ENCODE measurements at places on chromosomes 7 and 10.
A peak's percentile ranks its signal among the peaks of the same experiment; 100 is the strongest.

DNA sequence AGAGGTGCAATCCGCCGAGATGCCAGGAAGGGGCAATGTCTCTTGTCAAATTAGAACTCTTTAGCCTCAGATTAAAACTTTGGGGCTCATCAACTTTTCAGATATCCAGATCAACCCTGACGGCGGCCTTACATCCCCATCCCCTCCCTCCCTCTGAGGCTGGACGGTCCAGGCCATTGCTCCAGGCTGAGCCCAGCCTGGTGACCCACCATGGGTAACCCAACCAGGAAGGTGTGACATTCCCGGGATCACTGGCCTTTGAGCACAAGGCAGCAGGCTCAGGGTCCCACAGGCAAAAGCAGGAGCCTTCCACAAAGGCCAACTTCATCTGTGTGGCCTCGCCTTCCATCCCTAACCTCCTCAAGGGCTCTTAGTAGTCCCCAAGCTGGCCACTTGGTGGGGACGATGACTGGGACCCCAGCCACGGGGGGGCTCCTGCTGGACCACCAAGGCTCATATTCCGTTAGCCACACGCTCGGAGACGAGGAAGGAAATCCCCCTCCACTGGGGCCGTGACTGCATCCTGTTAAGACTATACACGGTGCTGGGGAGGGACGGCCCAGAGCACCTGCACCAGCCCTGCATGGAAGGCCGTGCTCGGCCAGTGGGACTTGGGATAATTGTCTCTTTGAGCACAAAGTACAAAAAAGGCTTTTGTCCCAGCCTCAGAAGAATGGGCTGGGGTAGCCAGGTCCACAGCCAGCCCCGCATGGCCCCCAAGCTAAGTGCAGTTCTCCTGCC, 62.8 kb downstream of the ZRANB1 start:
- no peak for DNase-seq

GRCh38 chr10:14822879-14823755, 14.7 kb downstream of the CDNF start:
- no peak for DNase-seq

DNA sequence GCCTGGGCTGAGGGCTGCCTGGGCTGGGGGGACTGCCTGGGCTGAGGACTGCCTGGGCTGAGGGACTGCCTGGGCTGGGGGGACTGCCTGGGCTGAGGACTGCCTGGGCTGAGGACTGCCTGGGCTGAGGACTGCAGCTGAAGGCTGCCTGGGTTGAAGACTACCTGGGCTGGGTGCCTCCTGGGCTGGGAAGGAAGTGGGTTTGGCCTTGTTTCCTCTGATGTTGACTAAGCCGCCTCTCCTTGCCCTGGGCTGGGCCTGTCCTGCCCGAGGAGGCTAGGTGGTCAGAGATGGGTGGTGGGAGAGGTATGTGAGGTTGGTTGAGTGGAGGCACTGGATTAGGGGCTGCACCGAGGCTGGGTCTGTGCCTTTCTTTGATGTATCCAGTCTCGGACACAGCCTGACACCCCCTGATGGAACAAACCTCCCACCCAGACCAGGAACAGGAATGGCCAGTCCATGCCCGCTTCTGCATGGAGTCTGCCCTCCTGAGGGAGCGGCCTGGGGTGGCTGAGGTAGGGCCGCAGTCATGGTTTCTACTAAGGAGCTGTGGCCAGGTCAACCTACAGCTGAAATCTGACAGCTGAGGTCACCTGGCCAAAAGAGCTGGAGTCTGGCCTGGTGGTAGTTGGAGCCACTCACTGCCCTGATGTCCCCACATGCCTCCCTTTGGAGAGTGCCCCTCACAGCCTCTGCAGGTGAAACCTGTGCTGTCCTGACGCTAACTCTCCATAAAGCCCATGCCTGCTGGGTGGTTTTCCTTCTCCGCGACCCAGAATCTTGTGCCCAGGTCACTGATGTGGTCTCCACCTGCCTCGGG, 22.3 kb downstream of the SCART1 start:
- DNase-seq, result no peak

DNA sequence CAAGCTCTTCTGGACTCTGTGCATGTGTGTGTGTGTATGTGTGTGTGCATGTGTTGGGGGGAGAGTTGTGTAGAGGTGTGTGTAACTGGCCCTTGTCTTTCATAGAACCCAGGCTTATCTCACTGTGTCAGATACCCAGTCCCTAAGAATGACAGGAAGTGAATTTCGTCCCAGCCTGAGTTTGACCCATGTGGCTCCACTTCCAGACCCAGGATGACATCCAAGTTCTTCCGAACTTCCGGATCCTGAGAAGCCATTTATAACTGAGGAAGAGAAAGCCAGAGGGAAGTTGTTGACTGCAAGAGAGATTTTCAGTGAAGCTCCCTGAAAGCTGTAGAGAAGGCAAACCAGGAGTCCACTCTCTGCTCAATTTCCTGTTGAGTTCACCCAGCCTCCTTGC, 53.2 kb downstream of the ADRB1 start:
- no peak for DNase-seq

- peak; percentile 37 for DNase-seq
Measured at GRCh38 chr10:62264702-62265436, 3.8 kb downstream of the RTKN2 start.

DNA sequence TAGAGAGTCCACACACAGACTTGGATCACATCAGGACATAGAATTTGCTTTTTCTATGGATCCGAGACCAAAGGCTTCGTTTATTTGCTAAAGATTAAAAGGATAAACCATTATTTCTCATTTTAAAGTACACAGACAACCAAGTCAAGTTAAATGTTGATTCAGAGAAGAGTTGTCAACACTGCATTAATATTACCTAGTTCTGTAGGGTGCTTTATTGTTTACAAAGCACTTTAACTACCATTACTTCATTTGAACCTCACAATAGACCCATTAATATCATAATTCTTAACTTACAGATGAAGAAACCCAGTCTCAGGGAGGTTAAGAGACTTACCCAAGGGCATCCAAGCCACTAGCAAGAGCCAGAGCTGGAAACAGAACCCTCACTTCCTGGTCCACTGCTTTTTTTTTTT, 43.2 kb upstream of the GSAP start:
- no peak for DNase-seq

DNA sequence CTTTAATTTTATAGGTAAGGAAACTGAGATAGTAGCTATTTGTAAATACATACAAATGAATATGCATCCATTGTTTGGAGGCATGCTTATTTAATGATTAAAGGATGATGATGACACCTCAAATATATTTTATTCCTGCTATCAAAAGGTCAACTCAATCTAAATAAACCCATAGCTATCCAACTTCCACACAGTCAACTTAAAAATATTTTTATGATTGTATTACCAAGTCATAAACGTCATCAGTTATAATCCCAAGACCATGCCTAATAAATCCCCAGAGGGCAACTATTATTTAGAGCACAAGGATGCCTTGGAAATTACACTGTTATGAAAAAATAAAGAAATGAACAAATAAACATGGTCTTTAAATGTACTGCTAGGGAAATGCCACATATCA, 102.1 kb downstream of the MPP7 start:
- DNase-seq, result no peak

- no peak for DNase-seq
Measured at GRCh38 chr7:123193235-123193634, 6.5 kb downstream of the SLC13A1 start.

DNA sequence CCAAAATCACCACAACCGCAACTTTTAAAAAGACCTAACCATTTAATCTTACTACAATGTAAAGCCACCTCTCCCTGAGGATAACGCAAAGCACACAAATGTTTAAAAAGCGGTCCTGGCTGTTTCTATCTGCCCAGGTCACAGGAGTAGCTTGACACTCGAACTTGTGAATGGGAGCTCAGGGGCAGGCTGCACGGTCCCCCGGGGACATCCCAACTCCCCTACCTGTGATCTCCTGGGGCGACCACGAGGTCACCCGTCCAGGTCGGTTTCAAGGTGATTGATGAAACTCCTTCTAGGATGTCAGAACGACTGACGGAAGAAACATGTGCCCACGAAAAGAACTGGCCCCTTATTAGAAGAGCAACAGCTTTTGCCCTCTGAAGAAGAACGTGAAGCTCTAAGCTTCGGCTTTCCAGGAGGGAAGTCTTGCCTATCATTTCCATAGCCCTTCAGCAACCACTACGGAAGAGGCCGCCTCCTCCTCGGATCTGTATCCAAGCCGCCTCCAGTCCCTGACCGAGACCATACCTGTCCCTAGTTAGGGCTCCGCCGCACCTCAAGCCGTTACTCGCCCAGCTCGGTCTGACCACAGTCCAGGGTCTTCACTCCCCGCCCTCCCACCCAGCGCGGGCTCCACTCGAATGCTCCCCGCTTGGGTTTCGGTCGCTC, 459 bp downstream of the CYCS start:
- DNase-seq, result no peak

DNA sequence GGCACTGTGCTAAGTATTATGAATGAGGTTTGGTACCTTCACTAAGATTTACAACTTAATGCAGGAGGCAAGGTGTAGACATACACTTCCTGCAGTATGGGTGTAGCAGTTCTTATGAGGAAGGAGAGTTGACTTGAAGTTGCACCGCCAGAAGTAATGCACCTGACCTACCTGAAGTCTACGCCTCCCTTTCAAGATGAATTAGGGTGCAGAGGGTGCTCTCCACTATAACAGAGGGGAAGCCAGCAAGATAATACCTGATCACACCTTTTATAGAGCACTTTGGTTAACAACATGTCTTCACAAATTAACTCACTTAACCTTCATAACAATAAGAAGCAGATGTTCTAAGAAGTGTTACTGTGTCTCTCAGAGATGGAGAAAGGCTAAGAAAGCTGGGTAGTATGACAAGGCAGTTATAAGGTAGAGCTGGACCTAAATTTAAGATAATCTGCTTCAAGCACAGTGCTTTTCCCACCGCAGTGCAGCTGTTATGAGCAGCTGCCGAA, 552 bp upstream of the RAB18 start:
- DNase-seq, result no peak

GRCh38 chr10:23988006-23988405, 220.9 kb upstream of the KIAA1217 start:
- DNase-seq, result no peak

DNA sequence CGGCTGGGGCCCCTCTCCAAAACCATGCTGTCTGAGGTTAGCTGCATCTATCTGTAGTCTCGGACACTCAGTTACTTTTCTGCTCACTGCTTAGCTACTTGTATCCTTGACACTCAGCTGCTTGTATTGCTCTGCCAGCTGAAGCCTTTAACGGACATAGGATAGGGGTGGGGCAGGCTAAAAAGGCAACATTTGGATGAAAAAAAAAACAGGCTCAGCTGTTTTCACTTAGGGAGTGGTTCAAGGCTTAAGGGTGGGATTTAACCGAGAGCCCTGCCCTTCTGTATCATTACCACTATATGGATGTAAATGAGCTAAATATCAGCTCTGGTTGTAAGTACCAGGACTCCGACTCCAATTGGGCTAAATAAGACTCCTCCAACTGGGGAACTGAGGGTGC, 28.6 kb downstream of the LSMEM1 start:
- no peak for DNase-seq

GRCh38 chr10:110487411-110488331, 10.0 kb upstream of the DUSP5 start:
- DNase-seq, result no peak

DNA sequence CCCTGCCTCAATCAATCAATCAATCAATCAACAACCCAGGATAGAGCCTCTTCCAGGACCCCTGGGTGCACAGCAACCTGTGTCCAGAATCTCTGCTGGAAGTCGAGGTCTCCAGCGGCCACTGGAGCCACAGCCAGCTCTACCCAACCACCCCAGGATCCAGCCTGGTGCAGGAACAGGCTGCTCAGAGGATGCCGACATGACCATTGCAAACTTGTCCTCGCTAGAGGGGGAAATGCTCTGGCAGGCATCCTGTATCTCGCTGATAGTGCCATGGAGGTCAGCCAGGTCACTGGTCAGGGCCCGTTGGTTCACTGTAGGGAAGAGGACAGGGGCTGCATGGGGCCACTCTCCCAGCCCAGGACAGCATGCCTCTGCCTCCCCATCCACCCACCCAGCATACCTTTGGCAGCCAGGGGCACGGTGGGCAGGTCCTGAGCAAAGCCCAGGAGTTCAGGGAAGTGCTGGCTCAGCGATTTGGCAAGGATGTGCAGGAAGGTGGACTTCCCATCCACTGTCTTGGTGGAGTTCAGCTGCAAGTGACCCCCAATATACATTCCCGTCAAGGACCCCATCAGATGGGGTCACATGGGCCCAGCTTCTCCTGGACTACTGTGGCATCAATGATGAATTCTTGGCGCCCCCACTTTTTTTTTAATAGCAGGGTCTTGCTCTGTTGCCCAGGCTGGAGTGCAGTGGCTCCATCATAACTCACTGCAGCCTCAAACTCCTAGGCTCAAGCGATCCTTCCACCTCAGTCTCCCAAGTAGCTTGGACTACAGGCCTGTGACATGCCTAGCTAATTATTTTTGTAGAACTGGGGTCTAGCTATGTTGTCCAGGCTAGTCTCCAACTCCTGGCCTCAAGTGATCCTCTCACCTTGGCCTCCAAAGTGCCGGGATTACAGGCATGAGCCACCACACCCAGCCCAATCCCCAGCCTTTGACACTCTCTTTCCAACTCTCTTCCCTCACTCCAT, 49.4 kb downstream of the GRID2IP start:
- no peak for DNase-seq

GRCh38 chr7:41244246-41244645, 458.6 kb downstream of the INHBA start:
- DNase-seq, result no peak

Measured in NCI-H1105 (cell line).